ENCODE measurements at places on chromosomes 16 and 17.
A peak's percentile ranks its signal among the peaks of the same experiment; 100 is the strongest.

GRCh38 chr17:48236681-48237134 lies 129.1 kb downstream of the SNX11 start:
- DNase-seq: no peak

GRCh38 chr16:15482068-15482747 lies 47.8 kb downstream of the BMERB1 start:
- DNase-seq: peak; percentile 49

GRCh38 chr17:248337-249235 lies 67.1 kb upstream of the DOC2B start:
- DNase-seq: peak; percentile 48

- no peak for DNase-seq
Measured at GRCh38 chr16:85426806-85427205, 186.3 kb upstream of the GSE1 start.

- no peak for DNase-seq
Measured at GRCh38 chr17:71398800-71399219, 722.0 kb upstream of the SOX9 start.

DNA sequence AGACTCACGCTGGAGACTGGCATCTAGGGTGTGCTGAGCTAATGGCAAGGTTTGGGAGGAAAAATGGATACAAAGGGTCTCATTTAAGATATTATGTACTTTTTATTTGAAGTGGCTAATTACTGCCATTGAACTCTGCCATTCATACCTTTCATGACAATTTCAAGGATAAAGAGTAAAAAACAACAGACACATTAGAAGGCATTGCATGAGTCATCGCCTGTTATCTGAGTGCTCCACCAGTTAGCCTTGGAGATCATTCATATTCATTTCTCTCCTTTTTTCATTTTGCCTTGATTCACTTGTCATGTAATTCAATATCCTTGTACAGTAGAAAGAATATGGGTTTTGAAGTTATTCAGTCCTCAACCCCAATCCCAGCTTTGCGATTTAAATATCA lies 109.5 kb downstream of the CDH8 start:
- no peak for DNase-seq

DNA sequence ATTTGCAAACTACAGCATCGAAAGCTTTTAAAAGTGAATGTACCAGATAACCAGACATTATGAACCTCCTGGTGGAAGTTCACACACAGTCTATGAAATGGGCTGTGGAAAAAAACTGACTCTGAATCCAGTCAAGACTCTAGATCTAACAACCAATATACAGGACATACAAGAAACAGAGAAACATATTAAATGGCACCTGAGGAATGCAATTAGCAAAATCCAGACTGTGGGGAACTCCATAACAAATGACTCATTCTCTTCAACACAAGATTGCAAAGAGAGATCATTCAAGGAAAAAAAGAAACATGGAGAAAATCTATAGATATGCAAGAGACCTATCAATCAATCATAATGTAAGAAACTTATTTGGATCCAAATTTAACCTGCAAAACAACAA lies 119.0 kb downstream of the MYO1D start:
- DNase-seq: no peak

- DNase-seq: no peak
Measured at GRCh38 chr17:59284317-59284716, 47.1 kb upstream of the YPEL2 start.

DNA sequence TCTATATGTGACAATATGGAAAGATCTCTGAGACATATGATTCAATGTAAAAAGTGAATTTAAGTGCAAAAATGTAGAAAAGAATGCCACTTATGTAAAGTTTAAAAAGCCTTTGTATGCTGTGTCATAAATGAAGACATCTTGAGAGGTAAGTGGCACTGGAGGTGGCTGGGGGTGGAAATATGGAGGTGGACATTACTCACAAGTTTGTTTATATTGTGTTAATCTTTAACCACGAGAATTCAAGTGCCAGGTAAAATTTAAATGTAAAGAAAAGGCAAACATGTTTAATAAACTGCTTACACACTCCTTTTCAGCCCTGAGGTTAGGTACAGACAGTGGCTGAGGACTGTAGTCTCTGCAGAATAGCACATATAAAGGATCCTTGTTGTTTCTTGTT lies 235.1 kb downstream of the ABCC12 start:
- no peak for DNase-seq

DNA sequence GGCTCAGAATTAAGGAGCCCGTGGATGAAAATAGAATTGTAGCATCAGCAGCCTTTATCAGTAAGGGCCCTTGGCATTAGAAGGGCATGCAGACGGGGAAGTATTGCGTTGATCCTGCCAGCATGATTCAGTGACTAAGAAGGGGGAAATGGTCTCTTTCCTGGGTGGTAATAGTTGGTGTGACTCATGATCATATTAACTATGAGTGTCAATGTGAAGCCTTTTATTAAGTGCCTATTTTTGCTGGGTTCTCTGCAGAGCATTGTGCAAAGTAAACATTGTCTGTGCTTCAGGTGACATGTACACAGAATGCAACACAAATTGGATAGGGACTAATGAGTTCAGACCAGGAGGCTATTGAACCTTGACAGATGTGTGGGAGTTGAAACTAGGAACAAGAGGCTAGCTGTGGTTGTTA lies 24.5 kb downstream of the RCVRN start:
- no peak for DNase-seq

- DNase-seq: peak; percentile 24
Measured at GRCh38 chr17:62761884-62762283, 46.2 kb downstream of the MARCHF10 start.

- no peak for DNase-seq
Measured at GRCh38 chr16:86363836-86364618, 146.3 kb upstream of the FOXF1 start.

DNA sequence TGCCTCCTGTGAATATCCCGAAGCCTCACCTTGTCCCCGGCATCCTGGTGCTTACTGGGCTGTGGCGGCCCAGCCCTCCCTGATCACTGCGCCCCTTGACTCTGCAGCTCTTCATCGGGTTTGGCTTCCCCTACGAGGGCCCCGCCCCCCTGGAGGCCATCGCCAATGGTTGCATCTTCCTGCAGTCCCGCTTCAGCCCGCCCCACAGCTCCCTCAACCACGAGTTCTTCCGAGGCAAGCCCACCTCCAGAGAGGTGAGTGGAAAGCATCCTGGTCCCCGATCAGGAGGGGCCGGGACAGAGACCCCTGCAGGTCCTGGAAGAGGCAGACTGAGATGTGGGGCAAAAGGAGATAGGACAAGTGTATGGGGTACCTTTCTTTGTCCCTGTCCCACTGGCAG lies 72.1 kb downstream of the MGAT5B start:
- DNase-seq: no peak

GRCh38 chr16:8717469-8717868 lies 43.1 kb downstream of the ABAT start:
- DNase-seq: no peak

GRCh38 chr17:48068491-48068961 lies 20.4 kb downstream of the NFE2L1 start:
- no peak for DNase-seq

DNA sequence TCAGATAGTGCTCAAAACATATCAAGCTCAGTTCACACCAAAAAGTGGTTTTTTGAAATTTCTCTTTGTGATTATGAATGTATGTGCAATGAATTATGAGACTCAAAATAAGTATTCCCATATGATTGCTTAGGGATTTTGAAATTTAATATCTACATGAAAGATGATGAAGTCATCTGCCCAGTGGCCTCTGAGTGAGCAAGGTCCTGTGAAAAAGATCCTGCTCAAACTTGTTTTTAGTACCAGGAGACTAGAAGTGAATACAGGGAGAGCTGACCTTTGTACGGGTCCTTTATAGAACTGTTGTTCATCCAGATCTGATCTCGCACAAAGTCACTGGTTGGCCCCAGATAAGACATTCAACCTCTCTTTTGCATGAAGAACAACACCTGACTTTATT lies 151.9 kb upstream of the MAF start:
- no peak for DNase-seq

- no peak for DNase-seq
Measured at GRCh38 chr17:4739122-4740024, at the start of the genes CXCL16 and ZMYND15. Gene CXCL16 (minus strand): TSS chr17:4739928. CDS start chr17:4739339, 589 bp downstream. Gene ZMYND15 (plus strand): TSS chr17:4739833. CDS start chr17:4740549, 716 bp downstream.

GRCh38 chr16:46774743-46775177 lies 26.6 kb upstream of the MYLK3 start:
- no peak for DNase-seq

GRCh38 chr16:84498859-84499620 lies 5.4 kb downstream of the MEAK7 start:
- DNase-seq: no peak

DNA sequence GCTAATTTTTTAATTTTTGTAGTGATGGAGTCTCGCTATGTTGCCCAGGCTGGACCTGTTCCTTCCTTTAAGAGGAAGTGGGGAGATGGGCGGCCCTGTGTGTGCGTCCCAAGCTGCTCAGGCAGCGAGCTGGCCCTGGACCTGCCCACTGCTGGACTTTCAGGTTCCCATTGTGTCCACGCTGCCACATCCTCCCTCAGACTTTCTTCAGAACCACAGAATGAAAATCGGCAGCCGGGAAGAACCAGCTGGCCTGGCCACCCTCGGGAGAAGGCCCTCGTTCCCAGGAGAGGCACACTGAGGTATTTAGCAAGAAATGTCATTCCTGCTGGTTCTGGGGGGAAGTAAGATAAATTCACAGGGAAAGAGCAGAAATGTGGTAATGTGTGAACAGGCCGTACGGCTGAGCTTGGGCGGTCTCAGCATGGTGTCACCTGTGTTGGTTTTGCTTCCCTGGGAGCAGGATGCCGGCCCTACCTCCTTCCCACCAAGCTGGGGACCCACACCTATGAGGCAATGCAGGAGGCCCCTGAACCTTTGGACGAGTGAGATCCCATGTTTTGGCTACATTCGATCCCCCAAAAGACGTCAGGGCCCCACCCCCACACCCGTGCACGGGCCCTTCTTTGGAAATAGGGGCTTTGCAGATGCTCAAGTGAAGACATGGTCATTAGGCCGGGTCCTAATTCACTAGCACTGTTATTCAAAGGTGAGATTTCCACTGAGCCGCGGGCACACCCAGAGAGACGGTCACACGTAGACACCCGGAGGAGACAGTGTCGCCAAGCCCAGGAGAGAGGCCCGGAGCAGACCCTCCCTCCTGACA lies 35.9 kb upstream of the ZNF469 start:
- DNase-seq: no peak

DNA sequence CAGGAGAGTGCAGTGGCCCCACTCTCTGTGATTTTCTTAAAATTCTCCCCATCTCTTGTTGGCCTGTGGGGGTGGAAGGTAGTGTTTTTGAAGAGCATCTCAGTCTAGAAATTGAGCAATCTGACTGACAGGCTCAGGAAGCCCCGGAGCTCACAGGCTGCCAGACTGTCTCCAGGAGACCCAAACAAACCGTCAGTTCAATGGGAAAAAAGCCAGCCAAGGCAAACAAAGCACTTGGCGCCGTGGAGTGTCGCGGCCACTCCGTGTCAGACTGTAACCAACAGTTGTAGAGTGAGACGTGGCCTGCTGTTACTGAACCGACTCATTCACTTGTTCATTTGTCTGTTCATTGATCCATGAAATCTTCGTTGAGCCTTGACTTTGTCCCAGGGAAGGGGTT lies 33.7 kb downstream of the RGS9 start:
- DNase-seq: no peak

DNA sequence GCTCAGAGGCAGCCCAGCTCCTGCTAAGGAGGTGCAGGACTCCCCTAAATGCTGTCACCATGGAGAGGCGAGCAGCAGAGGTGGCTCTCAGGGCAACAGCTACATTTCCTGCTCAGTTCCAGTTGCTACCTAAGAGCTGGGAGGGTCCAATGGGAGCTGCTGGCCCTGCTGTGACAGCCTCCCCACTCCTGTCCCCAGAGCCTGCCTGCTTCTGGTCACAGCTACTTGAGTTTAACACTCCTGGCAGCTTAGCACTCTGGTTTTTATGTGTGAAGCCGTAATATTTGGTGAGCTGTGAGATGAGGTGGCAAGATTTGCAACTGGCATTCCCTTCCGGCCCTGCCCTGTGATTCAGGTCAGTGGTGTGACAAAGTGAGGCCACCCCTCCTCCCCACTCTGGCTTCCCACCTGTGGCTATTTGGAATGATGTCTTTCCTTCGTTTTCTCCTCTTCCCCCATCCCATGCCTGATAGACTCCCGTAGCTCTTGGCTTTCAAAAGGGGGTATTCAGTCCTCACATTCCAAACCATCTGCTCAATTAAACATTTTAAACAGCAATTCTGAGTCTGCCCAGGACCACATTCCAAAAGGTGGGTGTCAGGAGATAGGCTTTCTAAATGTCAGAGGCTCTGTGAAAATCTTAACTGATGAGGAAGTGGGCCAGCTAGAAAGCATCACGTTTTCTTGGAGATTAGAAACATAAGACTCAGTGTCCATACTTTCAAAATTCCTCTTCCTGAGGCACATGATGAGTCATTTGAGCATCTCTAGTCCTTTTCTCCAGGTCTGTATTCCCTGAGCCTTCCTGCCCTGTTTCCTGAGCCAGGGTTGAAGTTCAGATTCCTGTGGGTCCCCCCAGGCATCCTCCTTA lies 42.6 kb upstream of the SKAP1 start:
- DNase-seq: no peak

- DNase-seq: no peak
Measured at GRCh38 chr17:6104956-6105648, 34.9 kb downstream of the WSCD1 start.

DNA sequence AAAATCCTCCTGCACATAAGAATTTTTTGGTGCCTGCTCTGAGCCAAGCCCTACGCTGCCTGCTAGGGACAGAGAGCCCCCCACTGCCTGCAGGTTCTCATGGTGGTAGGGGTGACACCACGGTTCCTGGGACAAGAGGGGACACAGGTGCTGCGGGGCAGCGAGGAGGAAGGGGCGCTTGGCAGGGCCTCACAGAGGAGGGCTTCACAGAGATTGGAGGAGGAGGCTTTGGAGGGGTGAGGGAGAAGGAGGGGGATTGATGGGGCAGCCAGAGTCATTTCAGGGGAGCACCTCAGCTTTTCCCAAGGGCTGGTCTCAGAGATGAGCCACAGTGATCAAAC lies 29.8 kb upstream of the GSG1L start:
- DNase-seq: no peak

- no peak for DNase-seq
Measured at GRCh38 chr16:87692756-87693155, 73.0 kb downstream of the KLHDC4 start.

DNA sequence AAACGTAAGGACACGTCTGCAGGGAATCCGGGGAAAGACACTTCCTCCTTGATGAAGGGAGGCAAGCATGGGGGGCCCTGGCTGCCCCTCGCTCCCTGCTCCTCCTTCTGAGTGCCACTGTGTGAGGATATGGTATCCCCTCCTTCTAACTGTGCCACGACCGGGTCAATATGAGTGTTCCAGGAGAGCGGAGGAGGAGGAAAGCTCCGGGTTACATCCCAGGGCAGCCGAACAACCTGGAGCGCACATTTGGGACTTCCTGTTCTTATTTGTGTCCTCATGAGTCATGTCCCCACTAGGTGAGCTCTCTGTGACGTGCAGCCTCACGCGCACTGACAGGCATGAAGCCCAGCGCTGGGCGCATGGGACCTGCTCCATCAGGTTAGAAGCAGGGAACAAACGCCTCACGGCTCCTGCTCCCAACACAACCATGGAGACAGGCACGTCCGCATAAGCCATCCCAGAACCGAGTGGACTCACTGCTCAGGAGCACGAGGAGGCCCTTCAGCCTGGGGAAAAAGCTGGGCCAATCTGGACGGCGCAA lies 92.9 kb upstream of the DNAH17 start:
- no peak for DNase-seq

- DNase-seq: no peak
Measured at GRCh38 chr17:5821803-5822202, 237.5 kb upstream of the NLRP1 start.

GRCh38 chr17:69528035-69528434 lies 113.5 kb downstream of the MAP2K6 start:
- DNase-seq: no peak

Measured in type B pancreatic cell (in vitro differentiated cells).